GM12892 (cell line): ENCODE measurements at places on chromosomes 1 and 21.

- no peak for DNase-seq
These were observed 820.3 kb downstream of the ADGRL2 start for GRCh38 chr1:82621076-82621475.

- DNase-seq = no peak
These were observed 19.2 kb downstream of the ETV3 start for GRCh38 chr1:157119008-157119407.

GRCh38 chr1:220170836-220171526 is 77.0 kb downstream of the IARS2 start:
- DNase-seq = no peak

DNA sequence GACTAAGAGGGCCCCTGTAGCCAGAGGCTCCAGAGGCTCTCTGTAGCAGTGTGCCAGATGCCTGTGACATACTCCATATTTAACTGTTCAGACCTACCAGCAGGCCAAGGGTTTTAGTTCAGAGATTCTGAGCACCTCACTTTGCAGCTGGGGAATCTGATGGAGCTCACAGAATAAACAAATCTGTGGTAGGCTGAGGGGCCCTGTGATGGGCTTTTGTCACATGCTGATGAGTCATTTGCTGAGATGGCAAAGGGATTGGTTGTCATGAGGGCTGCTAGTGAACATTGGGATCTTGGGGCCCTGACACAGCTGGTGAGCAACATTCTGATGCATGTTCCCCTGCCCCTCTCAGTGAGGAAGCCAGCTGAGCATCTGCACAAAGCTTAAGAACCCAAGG is 482.2 kb downstream of the CAMTA1 start:
- DNase-seq = no peak

GRCh38 chr1:150126811-150127210 is 22.9 kb upstream of the PLEKHO1 start:
- DNase-seq = no peak

DNA sequence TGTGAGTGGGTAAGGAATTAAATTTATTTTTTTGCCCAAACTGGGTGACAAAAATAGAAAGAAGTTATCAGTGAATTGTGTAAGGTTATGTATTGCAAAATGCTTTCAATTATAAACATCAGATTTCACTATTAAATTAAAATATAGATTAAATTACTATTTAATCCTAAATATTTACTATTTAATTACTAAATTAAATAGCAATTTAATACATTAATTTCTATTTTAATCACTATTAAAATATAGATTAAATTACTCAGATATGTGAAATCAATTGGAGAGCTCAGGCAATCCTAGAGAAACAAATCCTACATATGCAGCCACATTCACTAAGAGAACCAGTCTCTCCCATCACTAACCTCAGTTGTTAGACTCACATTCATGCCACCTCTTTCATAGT is 2075.8 kb downstream of the MRPL39 start:
- no peak for DNase-seq

DNA sequence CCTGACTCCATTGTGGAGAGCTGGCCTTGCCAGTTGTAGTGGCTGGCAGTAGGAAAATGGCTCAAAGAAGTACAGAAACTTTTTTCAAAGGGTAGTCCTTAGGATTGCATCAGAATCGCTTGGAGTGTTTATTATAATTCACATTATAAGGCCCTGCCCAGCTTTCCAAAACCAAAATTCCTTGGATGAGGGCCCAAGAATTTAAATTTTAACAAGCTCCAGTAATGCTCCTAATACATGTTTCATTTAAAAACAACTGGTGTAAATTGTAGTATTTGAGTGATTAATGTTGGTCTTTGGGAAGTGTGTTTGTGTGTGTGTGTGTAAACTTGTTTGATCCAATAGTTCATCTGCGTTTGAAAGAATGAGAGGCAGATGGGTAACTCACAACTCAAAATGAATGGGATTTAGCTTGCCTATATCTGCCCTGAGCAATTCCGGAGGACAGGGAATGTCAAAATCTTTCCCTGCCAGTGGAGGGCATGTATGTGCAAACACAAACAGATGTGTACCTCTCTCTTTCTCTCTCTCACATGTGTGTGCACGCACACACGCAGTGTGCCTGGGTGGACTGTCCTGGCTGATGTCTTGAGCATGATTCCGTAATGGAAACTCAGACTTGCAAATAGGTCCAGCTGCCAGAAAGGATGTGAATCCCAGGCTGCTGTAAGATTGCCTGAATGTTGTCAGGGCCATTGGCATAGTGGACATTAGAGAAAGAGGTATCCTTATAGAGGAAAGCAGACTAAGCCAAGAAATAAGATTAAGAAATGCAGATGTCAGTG is 293.1 kb downstream of the LMX1A start:
- no peak for DNase-seq

GRCh38 chr21:46119144-46119636 is 21.3 kb downstream of the COL6A2 start:
- peak; percentile 23 for DNase-seq

GRCh38 chr1:99843760-99844159 is 6.4 kb upstream of the AGL start:
- no peak for DNase-seq

DNA sequence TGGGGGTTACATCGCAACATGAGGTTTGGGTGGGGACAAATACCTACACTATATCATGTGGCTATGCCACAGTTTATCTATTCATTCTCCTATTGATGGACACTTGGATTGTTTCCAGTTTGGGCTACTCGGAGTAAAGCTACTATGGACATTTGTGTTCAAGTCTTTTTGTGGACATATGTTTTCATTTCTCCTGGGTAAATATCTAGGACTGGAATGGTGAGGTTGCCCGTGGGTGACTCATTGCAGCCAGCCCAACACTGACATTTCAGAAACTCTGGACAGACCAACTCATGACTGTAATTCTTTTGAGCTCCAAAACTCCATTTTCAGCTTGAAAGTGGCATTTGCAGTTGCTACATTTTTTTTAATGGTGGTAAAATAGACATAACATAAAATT is 82.7 kb downstream of the KAZN start:
- DNase-seq = no peak

DNA sequence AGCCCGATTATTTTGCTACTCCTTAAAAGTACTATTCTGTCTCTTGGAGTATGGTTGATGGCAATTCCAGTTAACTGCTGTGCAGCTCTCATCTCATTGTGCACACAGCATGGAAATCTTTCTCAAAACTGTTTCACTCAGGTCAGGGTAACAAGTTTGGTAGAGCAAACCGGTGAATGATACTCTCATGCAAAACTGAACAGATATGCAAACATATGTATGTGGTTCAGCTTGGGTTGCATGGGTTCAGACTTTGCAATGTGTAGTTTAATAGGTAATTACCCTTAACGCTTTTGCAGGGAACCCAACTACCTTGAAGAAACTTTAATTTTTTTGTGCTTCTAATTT is 2.2 kb downstream of the GADD45A start:
- no peak for DNase-seq

GRCh38 chr1:163168053-163168452 is 34.7 kb downstream of the RGS5 start:
- DNase-seq = no peak

- peak; percentile 58 for DNase-seq
These were observed 14.0 kb upstream of the CDA start for GRCh38 chr1:20574686-20575540.

DNA sequence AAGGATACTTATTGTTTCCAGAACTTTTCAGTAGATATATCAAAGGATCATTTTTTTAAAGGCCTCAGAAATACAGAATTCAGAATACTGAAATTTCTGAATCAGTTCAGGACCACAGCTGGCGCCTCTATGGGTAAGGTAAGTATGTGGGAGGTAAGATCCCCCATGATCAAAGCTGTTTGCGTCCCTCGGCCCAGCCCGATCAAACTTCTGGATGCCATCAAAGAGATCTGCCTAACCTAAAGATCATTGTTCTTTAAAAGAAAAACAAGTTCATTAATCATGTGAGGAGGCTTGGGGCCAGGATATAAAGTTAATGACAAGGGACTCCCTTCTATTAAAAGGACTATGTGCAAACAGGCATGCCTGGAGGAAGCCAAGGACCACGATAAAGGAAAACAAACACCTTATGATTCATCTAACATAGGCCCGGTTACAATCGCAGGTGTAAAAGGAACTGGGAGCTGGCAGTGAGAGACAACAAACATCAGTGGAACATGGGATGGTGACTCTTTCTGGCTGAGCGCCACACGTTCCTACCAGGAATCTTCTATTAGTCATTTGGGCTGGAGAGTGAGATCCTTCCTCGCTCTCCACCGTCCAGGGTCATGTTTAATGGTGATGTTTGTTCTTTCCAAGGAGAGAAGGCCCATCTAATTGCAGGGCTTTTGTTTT is 2.8 kb upstream of the BACE2 start:
- DNase-seq = no peak

GRCh38 chr1:108878678-108879077 is 1.9 kb downstream of the GPSM2 start:
- no peak for DNase-seq

DNA sequence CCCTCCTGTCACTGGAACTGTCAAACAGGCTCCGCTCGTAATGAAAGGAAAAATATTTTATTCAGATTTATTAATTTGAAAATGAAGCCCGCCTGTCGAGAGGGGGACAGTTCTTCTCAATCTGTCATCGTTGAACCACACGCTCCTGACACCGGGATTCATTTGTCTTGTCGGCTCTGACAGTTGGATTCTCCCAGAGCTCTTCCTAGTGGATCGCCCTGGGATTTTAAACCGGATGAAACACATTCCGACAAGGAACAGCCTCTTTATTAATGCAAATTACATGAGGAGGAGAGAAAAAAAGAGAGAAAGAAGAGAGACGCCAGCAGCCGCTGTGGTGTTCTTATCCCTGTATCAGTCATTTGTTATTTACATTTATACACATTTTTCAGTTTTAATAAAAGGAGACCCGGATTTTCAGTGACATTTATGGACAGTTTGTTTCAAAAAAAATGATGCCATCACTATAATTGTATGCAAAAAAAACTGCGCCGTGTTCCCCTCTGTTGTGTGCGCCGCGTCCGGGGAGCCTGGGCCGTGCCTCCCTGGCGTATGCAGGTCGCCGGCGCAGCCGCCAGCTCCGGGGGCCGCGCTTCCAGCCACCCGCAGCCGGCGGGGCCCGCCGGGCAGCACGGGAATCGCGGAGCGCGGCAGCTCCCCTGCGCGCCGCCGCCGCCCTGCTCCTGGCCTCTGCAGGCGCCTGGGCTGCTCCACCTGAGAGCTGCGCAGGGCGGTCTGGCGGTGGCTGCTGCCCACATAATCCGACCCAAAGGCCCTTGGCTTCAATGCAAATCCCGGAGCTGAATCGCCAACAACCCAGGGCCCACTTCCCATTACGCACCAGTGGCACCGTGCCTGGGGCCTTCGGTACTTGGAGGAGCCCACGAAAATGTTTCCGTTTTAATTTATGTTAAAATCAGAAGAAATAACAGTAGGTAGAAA is 237.9 kb upstream of the PBX1 start:
- DNase-seq = no peak

- DNase-seq = no peak
These were observed 22.3 kb upstream of the HPCAL4 start for GRCh38 chr1:39713557-39713956.

- no peak for DNase-seq
These were observed 7.1 kb downstream of the PRRX1 start for GRCh38 chr1:170670802-170671628.
